ENCODE measurements at places on chromosomes 5 and 9. TPM values are rescaled to one million over a fixed set of nuclear protein-coding genes. Genes with fewer than 3 reads are reported as not detected.

CDH9 gene
- not detected for total RNA-seq

TAF1L gene
- total RNA-seq = not detected

F2RL2 gene
- total RNA-seq = 3.3 TPM

SHROOM1 gene
- total RNA-seq = 14.9 TPM

FAM153A gene
- 0.28 TPM for total RNA-seq

CMYA5 gene
- total RNA-seq = 1.1 TPM

HDAC3 gene
- 31.2 TPM for total RNA-seq

- H3K27ac ChIP-seq = peak overlapping the region; percentile 84
- H3K27me3 ChIP-seq = no peaks in the 10 kb centered on the region
- H3K36me3 ChIP-seq = no peaks in the 10 kb centered on the region
- H3K4me3 ChIP-seq = peak overlapping the region; percentile 100
- peaks cover 4% of the 10 kb centered on the region for H3K4me1 ChIP-seq
- DNase-seq = no peak
These were observed 454 bp downstream of the NELFB start for GRCh38 chr9:137255448-137256114.

- H3K4me1 ChIP-seq = no peaks in the 10 kb centered on the region
- no peaks in the 10 kb centered on the region for H3K36me3 ChIP-seq
- H3K4me3 ChIP-seq = no peak overlapping the region
- DNase-seq = no peak
These were observed 239.0 kb downstream of the PBX3 start for GRCh38 chr9:125985998-125986655.

DNA sequence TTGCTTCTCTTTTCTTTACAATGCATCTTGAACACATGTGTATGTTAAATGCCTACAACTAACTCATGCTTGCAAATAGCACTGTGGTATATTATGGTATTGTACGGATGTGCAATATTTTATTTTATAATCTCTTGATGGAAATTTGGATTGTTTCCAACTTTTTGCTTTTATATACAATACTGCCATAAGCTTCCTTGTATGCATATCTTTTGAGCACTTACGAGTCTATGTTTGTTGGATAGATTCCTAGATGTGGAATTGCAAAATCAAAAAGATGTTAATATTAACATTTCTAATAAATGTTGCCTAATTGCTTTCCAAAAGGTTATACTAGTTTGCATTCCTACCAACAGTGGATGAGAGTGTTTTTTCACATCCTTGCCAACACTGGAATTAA, 3.4 kb upstream of the GALNT12 start:
- H3K4me1 ChIP-seq = peaks cover 35% of the 10 kb centered on the region
- no peaks in the 10 kb centered on the region for H3K27me3 ChIP-seq
- H3K36me3 ChIP-seq = no peaks in the 10 kb centered on the region
- no peak for DNase-seq
- H3K27ac ChIP-seq = no peak overlapping the region
- H3K4me3 ChIP-seq = no peak overlapping the region

GRCh38 chr5:80057921-80058320, 22.8 kb downstream of the THBS4 start:
- H3K36me3 ChIP-seq = no peaks in the 10 kb centered on the region
- no peak overlapping the region for H3K4me3 ChIP-seq
- no peak overlapping the region for H3K27ac ChIP-seq
- H3K4me1 ChIP-seq = no peaks in the 10 kb centered on the region

GRCh38 chr9:124482431-124483031, 24.7 kb downstream of the NR5A1 start:
- no peak for DNase-seq
- no peak overlapping the region for H3K27ac ChIP-seq
- H3K4me3 ChIP-seq = no peak overlapping the region
- H3K27me3 ChIP-seq = peaks cover 18% of the 10 kb centered on the region
- no peaks in the 10 kb centered on the region for H3K36me3 ChIP-seq
- H3K4me1 ChIP-seq = no peaks in the 10 kb centered on the region

DNA sequence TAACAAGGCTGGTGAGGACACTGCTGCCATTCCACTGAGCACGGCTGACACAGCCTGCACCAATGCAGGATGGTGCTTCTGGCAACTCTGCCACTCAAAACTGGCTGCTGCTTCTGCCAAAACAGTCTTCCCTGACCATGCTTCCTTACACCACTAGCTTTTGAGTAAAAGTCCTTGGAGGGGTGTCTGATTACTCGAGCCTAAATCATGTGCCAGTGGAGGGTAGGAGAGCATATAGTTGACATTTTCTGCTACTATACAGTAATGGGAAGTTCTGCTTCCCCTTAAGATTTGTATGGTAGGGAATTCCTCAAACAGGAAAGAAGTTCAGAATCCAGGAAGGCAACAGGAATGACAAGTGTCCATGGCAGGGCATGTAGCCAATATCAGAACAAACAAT, 12.2 kb upstream of the PJA2 start:
- no peak overlapping the region for H3K27ac ChIP-seq
- H3K4me1 ChIP-seq = no peaks in the 10 kb centered on the region
- no peak overlapping the region for H3K4me3 ChIP-seq
- DNase-seq = no peak
- H3K27me3 ChIP-seq = no peaks in the 10 kb centered on the region

DNA sequence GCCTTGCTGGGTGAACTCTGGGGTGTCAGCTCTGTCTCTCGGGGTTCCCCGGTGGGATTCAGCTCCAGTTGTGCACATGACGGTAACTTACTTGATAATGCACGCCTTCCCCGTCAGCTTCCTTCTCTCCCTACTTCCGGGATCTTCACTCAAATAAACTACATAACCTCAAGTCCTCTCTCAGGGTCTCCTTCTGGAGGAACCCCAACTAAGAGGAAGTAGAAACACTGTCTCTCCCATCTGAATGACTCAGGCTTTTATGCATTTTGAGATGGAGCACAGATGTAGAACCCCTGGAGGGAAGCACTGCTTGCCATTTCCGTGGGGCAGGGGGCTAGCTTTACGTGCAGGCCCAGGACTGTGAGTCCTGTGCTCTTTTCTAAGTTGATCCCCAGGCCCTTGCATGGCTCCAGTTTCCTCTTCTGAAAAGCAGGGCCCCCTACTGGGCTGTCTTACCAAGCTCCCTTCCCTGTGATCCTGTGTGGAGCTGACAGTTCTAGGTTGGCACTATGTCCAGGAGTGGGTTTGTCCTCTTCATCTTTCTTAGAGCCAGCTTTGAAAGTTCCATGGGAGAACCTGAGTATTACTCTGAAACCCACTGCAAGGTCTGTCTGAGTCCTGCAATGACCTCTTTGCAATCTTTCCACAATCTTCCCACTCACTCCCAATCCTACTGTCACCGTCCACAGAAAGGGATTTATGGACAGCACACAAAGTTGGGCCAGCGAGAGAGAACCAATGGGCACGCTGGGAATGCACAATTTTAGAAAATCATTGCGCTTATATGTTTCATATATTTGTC, 17.7 kb downstream of the S1PR3 start:
- H3K4me1 ChIP-seq = no peaks in the 10 kb centered on the region
- no peak overlapping the region for H3K4me3 ChIP-seq
- H3K27ac ChIP-seq = no peak overlapping the region
- no peaks in the 10 kb centered on the region for H3K27me3 ChIP-seq
- H3K36me3 ChIP-seq = no peaks in the 10 kb centered on the region

GRCh38 chr5:166370928-166371690, 1920.3 kb upstream of the WWC1 start:
- no peaks in the 10 kb centered on the region for H3K4me1 ChIP-seq
- no peak for DNase-seq
- peak overlapping the region; percentile 2 for H3K4me3 ChIP-seq
- no peaks in the 10 kb centered on the region for H3K36me3 ChIP-seq
- no peak overlapping the region for H3K27ac ChIP-seq

DNA sequence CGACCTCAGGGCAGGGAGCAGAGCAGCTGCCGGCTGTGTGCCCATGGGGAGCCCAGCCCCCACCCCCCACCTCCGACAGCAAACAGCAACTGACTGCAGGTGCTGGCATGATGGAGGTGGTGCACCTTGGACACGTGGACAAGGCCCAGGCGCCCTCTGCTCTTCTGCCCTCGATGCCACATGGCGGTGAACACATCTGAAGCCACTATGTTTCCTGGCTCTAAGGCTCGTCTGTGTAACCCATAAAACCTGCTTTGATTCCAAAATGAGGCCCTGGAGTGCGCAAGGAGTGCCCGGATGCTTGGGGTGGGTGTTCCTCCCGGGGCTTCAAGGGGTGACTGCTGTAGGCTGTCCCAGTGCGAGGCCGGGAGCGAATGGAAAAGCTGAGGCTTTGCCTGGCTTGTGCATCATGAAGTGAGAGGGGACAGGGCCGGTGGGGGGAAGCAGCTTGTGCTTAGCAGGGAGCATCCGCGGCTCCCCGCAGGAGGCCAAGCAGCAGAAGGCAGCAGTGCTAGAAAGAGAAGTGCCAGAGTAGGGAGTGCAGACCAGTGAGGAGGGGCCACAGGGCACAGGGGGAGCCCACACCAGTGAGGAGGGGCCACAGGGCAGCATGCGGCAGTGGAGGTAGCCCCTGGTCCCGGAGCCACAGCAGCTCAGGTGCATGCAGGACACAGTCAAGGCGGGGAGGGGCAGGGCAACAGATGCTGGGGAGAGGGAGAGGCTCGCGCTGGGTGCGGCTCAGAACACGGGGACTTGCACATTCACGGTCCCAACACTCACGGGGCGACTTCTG, 30.0 kb downstream of the NKD2 start:
- no peak overlapping the region for H3K4me3 ChIP-seq
- H3K36me3 ChIP-seq = no peaks in the 10 kb centered on the region
- no peak for DNase-seq
- H3K27ac ChIP-seq = no peak overlapping the region
- no peaks in the 10 kb centered on the region for H3K27me3 ChIP-seq
- H3K4me1 ChIP-seq = no peaks in the 10 kb centered on the region

DNA sequence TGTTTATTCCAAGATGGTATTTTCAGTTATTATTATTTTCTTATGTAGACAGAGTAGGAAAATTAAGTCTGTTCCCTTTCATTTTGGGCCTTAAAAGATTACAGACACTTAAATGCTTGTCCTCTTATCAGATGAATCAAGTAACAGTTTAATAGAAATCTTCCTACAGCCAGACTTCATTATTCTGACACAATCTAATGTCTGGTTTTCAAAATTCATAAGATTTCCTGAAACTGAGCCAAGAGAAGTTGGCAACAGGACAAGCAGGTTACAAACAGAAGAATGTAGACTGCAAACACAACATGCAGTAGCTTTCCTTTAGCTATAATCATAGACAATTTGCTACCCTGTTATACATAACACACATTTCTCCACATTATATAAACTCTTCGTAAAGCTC, 130.5 kb downstream of the FBXL17 start:
- no peak overlapping the region for H3K4me3 ChIP-seq
- H3K36me3 ChIP-seq = no peaks in the 10 kb centered on the region
- no peak overlapping the region for H3K27ac ChIP-seq
- H3K27me3 ChIP-seq = no peaks in the 10 kb centered on the region
- no peaks in the 10 kb centered on the region for H3K4me1 ChIP-seq

- H3K27ac ChIP-seq = no peak overlapping the region
- H3K4me3 ChIP-seq = no peak overlapping the region
- no peaks in the 10 kb centered on the region for H3K4me1 ChIP-seq
- no peaks in the 10 kb centered on the region for H3K36me3 ChIP-seq
- H3K27me3 ChIP-seq = no peaks in the 10 kb centered on the region
These were observed 17.0 kb upstream of the RPS23 start for GRCh38 chr5:82295144-82295543.
